ENCODE measurements at places on chromosomes 1 and 21.
A peak's percentile ranks its signal among the peaks of the same experiment; 100 is the strongest.

DNA sequence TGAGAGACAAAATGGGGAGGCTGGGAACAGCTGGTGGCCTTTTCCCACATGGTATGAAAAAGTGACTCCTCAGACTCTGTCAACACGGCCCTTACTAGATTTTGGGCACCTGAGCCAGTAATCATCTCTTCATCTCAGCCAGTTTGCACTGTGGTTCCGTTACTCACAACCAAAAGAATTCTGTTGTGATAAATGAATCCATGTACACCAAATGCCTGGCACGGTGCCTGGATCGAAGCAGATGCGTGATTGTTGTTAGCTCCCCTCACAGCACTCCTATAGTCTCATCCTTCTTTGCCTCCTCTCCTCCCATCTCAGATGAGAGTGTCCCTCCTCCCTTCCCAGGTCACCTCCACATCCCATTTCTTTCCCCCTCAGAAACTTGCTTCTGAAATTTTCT is 57.9 kb upstream of the GJB5 start:
- no peak for DNase-seq

GRCh38 chr21:15191342-15191741 is 126.5 kb upstream of the NRIP1 start:
- DNase-seq: no peak

DNA sequence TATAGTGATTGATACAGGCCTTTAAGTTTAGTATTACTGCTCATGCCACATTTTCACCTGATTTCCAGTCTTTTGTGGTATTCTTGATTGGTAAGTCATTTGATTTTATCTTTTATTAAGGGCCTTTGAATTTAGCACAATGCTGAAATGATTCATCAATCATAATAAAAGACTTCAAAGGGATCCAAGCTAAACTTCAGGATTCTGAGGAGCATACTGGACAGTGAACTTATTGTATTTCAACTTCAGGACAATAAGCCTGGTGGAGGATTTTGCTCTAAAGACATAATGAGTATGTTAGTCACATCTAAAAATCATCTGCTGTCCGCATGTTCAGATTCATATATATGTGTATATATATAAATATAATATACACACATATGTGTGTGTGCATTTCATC is 233.3 kb downstream of the SETD4 start:
- DNase-seq: no peak

DNA sequence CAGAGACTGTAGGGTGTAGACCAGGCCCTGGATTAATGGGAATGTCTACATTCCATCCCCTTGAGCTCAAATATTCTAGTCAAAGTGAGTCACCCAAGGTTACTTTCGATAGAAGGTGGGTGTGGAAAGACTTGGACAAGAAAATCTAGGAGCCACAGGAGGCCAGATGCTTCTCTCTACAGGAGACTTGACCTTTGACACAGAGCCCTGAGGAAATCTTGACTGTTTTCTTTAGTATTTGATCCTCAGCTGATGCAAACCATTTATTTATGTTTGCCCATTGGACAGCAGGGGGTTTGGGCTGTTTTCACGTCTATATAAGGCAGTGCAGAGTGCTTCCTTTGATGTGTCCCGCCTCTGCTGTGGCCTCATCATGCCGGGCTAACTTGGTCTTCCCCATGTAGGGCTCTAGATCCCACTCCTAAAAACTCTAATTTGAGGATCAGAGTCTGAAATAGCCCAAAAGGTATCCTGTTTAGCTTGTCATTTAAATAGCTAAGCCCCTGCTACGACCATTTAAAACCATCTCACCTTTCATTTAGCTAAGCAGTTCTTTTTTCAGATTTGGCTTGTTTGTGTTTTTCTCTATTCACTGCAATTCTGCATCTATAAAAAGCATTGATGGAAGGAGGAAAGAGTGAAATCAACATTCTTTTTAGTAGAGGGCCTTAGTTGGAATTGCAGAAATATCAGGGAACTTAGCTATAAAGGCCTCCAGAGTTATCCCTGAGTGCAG is 15.5 kb upstream of the MAP3K7CL start:
- DNase-seq: no peak

GRCh38 chr1:243507672-243508302 is 251.9 kb downstream of the SDCCAG8 start:
- DNase-seq: no peak

DNA sequence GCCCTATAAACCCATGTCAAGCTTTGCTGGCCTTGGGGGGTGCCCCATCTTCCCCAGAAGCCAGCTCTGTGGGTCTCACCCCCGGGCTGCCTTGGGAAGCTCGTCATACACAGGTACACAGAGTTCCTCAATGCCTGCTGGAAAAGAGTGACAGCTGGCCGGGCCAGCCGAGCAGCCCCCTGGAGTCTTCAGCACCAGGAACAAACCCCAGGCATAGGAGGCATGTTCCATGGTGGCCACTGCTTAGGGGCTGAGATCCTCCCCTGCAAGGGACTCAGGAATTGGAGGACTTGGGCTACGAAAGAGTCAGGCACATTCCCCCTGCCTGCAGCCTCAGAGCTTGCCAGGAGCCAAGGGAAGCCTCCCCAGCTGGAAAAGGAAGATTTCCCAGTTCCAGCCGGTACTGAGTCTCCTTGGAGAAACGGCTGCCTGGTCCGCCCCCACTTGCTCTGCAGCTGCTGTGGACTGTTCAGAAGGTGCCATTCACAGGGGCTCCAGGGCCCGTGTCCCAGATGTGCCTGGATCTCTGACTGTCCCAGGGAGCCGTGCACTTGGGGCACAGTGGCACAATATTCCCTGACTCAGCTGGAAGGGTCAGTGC is 89.5 kb downstream of the STUM start:
- no peak for DNase-seq

GRCh38 chr1:50108497-50109059 is at the start of gene ELAVL4:
ELAVL4 (plus strand) TSS chr1:50108920; CDS start chr1:50109190, 270 bp downstream.
- DNase-seq: no peak

DNA sequence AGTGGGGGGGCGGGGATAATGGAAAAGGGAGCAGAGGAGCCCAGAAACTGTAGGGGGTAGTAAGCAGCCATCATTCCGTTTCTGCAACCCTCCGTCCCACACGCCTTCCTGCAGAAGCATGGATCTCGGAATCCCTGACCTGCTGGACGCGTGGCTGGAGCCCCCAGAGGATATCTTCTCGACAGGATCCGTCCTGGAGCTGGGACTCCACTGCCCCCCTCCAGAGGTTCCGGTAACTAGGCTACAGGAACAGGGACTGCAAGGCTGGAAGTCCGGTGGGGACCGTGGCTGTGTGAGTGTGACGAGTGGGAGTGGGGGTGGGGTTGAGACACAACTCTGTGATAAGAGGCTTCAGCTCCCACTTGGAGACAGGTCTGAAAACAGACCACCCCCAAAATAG is 706 bp downstream of the CREB3L4 start:
- no peak for DNase-seq

- DNase-seq: no peak
Observed at GRCh38 chr1:4055294-4055967, 155.4 kb upstream of the C1orf174 start.

DNA sequence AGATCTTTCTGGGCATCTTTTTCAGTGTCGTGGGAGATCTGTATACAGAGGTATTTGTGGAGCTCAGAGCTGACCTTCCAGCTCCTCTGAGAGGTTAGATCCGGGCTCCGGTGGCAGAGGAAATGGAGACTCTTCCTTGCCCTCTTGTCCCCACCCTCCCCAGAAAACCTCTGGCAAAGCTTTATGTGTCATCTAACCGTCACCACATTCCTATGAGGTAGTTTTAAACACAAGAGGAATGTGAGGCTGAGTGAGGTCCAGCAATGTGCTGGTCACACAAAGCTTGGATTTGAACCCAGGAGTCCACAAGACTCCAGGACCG is 1.2 kb downstream of the CD160 start:
- no peak for DNase-seq

DNA sequence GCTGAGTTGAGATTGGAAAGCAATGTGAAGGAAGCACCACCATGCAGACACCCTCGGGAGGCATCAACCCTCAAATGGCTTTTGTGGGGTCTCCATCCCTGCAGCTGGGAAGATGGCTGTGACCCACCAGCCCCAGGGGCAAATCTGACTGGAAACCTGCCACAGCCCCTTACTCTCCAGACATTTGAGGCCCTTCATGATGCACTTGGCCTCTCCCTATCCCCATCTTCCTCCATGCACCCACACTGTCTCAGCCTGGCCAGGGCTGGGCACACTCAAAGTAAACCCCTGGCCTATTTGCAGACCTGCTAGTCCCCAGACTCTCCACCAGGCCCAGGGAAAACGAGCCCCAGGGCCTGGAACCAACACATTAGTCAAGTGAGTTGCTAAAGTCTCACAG is 205.2 kb downstream of the MATN1 start:
- DNase-seq: no peak

DNA sequence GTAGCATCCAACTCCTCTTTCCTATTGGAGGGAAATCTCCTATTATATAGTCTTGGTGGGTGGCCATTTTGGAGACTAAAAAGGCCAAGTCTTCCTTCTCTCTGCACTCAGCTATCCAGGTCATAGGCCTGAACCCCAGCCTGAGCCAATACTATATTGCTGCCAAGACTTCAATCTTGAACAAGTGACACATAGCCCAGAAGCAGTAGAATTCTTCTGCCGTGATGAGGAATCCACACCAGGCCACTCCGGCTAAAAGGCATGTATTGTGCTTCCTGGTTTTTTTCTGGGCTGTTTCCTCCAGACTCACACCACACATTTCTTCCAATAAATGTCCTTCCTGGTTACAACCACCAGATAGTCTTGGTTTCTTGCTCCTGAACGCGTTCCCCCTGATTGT is 43.0 kb downstream of the ATF3 start:
- DNase-seq: no peak

DNA sequence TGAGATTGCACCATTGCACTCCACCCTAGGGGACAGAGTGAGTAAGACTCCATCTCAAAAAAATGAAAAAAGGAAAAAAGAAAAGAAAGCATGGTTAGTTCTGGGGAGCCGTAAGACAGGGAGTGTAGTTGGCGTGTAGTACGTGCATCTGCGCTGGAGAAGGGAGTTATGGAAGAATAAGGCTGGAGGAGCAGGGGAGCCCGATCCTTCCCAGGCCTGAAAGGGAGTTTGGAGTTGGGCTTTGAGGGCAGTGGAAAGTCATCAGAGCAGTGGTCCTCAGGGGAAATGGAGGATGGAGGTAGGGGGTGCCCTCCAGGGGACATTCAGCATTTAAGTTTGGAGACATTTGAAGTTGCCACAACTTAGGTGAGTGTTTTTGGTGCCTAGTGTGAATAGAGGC is 11.3 kb upstream of the TMEM201 start:
- DNase-seq: no peak

GRCh38 chr1:196148367-196148970 is 459.8 kb downstream of the KCNT2 start:
- no peak for DNase-seq

DNA sequence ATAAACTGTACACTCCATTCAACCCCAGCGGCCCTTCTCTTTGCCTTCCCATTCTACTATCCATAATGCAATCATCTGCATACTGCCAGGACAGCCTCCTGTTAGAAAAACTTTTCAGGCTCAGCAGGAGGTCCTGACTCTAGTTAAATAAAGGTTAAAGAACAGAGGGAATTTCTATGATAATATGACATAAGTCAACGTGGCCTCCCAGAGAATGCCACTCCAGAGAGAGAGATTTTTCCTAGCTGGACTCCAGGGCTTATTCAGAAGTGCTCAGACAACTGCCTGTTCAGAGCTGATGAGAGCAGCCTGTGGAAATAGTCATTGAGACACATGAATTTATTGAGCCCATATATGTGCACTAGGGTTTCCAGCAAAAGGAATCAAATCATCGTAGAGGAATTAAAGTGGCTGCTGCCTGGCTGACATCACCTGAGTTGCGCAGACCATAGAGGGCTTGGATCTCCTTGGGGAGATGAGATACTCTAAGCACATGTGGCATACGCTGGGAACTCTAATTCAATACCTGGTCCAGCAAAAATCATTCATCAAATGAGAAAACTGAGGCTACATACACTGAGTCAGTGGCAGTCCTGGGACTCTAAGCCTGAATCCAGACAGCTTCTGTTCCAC is 736.2 kb downstream of the PTPRU start:
- DNase-seq: no peak

- DNase-seq: no peak
Observed at GRCh38 chr1:156055281-156056048, 883 bp downstream of the LAMTOR2 start.

DNA sequence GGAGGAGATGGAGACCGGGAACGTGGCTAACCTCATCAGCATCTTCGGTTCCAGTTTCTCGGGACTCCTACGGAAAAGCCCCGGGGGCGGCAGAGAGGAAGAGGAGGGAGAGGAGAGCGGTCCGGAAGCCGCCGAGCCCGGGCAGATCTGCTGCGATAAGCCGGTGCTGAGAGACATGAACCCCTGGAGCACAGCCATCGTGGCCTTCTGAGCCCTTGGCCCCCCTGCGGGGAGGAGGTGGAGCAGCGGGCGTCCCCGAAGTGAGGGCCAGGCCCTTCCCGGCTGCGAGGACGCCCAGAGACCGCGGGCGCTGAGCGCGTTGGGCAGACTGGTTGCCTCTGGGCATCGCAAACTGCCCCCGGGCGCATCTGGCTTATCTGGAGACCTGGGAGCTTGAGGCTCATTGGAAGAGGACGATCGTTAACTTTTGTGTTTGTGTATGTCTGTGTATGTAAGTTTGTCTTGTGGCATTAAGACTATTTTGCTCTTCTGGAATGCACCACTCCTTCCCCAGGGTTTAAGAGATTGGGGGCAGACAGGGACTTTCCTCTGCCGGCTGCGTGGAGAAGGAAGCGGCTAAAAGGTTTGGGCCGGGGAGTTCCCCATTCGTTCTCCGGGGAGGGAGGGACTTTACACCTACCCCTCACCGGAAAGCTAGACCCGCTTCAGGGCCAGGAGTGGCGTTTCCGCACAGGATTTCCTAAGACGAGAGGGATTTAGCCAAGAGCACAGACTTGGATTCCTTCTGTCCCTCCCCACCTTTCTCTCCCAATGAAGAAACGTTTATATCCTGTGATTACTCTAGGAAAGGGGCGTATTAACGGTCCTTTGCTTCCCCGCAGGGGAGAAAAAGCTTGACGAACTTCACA is 1.4 kb downstream of the IER5 start:
- peak; percentile 48 for DNase-seq

- no peak for DNase-seq
Observed at GRCh38 chr1:56494306-56494705, 85.1 kb downstream of the PLPP3 start.

- no peak for DNase-seq
Observed at GRCh38 chr1:40592107-40592803, 60.8 kb downstream of the ZNF684 start.

- DNase-seq: no peak
Observed at GRCh38 chr1:927234-927633, 3.5 kb downstream of the SAMD11 start.

DNA sequence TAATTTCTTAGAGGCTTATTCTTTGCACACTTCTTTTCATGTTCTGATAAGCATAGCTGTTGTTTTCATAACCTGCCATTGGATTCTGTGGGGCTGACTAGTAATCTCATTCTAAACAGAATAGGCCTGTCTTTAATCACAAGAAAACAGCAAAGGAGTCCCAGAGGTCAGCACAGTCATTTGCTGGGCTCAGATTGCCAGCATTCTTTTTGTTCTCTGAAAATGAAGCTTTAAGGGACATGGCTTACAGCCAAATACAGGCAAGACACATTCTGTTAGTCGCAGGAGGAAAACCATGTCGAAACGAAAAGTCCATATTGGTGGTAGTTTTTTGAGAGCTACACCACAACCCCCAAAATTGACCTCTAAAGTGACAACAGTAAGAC is 75.0 kb downstream of the MRPS6 start:
- DNase-seq: no peak
